CD4-positive, alpha-beta T cell treated with Interleukin-15 for 4 hours (primary cell): ENCODE measurements at places on chromosomes 1 and 21.
A peak's percentile ranks its signal among the peaks of the same experiment; 100 is the strongest.

- DNase-seq: no peak
Measured at GRCh38 chr1:235907187-235907896, 40.6 kb upstream of the LYST start.

DNA sequence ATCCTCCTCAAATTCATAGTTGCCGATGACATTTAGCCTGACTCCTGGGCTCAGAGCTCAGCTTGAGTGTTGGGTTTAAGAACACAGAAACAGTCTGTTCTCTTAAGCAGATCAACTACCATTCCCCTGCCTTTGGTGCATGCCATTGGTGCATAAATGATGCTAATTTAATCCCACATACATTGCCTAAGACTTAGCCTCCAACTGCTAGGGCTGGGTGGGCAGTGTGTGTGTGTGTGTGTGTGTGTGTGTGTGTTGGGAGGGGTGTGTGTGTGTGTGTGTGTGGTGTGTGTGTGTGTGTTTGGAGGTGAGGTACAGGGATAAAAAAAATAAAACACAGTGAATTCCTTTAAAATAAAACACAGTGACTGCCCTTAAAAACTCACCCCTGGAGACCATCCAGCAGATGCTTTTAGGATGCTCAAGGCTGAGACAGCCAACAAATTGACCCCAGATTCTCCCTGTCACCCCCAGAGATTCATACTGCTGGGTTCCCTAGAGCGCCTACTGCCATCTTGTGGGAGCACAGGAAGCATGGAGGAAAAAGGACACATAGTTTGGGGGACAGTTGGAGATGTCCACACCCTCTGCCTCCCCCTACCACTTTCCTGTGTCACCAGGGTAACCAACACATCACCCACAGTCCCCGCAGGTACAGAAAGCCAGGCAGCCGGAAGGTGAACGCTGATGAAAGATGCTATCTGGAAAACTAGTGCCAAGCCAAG lies 30.6 kb downstream of the KLHDC7A start:
- DNase-seq: no peak

GRCh38 chr1:199472978-199473377 lies 554.5 kb upstream of the NR5A2 start:
- DNase-seq: no peak

DNA sequence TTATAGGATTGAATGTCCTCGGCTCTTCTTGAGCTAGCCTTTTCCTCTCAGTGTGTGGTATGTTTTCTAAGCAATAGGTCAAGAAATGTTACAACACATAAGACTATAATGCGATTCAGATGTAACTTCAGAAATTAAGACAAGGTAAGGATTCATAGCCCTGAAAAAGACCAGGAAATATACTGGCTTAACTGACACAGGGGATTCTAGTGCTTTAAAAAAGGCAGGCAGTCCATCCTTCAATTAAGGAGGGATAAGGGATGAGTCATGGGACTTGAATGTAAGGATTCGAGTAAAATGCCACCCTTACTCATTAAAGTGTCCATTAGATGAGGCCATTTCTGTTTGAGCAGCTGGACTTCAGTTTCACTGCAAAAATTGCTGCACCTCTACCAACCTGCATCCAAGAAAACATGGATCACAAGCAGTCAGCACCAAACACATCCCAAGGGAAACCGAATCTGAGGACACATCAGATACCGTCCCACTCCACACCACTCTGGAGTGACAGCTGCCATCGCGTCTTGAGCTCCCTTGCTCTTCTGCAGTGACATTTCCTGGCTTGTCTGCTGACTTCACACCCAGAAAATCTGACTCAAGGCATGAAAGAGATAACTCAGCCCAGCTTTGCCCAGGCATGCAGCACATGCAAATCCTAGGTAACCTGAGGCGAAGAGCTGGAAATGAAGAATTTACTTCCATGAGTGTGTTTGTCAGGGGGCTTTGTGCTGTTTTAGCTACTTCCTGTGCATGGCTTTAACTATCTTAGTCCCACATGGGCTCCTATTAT lies 37.8 kb downstream of the NGF start:
- no peak for DNase-seq

GRCh38 chr1:211318576-211319280 lies 7.9 kb upstream of the TRAF5 start:
- no peak for DNase-seq

DNA sequence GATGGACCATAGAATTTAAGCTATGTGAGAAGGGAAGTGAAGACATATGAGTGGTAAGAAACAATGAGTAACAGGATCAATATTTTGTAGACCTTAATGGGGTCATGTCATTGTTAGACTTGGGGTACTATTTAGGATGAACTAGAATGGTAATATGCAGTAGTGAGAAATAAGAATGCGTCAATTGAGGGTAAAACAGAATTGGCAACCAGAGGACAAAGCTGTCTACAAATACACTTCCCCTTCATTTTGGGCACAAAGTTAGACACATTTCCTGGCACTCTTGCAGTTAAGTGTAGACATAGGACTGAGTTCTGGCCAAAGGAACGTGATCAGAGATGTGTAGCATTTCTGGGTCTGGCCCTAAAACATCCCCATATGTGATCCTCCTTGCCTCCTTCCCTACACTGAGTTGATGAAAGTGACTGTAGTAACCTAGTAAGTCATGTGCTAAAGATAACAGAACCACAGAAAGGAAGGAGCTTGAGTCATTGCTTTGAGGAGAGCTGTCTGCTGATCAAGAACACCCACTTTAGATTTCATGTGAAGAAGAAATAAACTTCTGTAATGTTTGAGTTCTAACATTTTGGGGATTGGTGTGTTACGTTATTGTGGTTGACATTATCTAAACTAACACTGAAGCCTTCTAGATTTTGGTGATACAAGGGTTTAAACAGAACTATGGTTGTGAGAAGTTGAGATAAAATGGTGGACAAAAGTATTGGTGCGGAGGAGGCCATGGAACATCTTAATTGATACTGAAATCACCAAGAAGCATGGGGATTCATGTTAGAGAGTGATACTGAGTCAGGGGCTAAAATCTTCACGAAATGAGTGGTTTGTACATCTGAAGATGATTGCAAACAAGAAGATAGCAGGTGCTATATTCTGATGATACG lies 41.7 kb downstream of the CD55 start:
- peak; percentile 39 for DNase-seq

DNA sequence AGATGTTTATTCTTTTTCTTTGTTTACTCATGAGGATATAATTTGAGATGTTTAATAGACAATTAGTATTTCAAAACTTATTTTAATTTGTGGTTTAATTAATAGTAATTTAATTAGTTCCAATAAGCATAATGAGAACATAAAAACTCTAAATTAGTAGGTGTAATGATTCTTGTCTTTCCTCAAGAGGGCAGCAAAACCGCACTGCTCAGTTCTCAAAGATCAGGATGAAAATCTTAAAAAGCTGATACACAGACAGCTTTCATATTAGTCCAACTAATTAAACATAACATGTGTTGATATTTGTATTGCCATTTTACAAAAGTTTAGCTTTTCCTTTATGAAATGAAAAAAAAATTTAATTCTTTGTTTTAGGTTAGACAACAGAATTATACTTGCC lies 106.7 kb upstream of the C21orf91 start:
- no peak for DNase-seq

DNA sequence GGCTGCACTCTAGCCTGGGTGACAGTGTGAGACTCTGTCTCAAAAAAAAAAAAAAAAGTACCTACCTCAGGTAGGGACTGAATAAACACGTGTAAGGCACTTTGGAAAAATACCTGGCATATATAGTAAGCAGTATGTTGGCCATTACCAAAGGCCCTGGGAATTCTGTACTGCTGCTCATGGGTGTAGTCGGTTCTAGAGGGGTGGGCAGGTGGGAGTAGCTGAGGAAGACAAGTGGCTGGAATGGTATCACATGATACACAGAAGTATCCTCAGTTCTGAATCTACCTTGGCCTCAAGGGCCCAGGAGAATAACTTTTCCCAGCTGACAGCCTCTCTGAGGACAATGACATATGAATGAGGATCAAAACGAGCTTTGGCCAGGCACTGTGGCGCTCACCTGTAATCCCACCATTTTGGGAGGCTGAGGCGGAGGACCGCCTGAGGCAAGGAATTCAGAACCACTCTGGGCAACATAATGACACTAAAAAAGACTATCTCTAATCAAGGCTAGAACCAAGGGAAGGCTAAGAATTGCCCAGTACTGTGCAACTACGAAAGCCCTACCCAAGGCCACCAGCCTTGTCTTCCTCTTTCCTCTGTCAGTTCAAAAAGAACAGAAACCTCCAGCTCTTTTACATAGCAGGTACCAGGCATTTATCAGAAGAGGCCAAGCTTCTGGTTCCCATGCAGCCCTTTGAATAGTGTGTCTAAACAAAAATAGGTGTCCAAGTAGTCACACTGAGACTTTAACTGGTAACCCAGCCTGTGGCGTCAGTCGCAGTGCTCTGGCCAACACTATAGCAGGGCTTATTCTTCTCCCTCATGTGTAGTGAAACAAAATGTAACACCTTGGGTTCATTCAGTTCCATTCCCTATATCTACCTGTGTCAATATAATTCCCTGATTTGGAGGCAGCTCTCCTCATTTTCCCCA lies 10.2 kb downstream of the MMACHC start:
- no peak for DNase-seq

- DNase-seq: no peak
Measured at GRCh38 chr1:29392036-29392435, 155.7 kb downstream of the PTPRU start.

DNA sequence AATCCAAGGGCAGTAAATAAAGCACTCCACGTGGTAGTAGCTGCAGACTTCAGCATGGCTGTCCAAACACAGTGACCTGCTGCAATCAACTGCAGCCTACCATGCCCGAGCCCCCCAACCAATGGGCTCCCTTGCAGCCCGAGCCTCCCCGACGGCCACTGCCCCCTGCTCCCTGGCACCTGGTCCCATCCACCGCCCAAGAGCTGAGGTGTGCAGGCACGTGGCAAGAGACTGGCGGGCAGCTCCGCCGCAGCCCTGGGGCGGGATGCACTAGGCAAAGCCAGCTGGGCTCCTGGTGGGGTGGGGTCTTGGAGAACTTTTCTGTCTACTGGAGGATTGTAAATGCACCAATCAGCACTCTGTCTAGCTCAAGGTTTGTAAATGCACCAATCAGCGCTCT lies 57.6 kb upstream of the RGS2 start:
- no peak for DNase-seq

DNA sequence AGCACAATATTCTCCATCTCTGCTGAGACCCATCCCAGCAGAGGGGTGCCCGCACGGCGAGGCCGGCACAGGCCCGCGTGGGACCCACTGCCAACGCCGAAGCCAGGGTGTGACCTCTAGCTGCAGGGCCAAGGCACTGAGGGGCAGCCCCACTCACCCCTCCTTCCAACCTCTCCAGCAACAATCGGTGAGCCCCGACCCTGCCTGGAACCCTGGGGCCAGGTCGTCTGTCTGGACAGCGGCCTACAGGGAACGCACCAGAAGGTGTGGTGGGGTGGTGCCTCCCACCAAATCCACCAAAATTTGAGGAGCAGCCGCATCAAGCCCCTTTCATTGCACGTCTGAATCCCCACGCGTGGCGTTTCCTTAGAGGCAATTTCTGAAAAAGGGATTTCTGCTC lies 63.0 kb upstream of the ADARB1 start:
- DNase-seq: no peak

GRCh38 chr21:38917043-38917774 lies 111.5 kb downstream of the ETS2 start:
- no peak for DNase-seq

- no peak for DNase-seq
Measured at GRCh38 chr1:110205156-110205555, 5.0 kb upstream of the KCNC4 start.

GRCh38 chr1:215210167-215210566 lies 127.6 kb downstream of the KCNK2 start:
- DNase-seq: no peak

DNA sequence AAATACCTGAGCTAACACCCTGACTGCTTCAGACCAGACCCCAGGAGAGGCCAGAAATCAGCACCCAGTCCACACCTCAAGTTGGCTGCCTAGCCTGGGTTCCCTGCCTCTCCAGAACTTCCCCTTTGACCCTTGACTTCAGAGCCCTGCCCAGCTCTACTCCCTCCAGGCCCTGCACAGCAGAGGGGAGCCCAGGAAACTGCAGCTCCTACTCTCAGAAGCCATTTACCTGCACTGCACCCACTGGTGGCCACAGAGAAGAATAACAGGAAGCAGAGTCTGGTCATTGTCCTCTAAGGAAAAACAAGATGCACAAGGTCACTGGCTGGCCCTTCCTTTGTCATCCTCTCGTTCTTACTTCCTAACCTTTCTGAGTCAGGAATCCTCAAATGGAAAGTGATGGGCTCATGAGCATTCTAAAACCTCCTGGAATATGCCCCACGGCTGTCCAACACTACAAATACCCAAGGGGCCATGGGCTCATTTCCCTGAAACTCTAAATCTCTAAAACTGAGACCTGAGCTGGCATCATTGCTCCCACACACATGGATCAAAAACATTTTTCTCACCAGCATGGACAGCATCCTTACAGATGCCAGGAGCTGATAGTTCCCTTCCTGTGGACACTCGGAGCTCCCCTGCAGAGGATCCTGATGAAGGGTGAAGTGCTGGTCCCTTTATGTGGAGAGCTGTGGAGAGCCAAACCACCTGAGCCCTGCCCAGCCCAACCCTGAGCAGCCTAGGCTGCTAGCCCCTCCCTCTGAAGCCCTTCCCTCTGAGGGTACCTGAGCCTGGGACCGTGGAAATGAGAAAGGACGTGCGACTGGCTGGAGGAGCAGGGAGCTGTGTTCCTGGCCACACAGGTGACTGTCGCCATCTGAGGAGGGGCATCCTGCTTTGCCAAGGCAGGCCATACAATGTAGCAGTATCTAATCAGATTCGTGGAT lies at the start of gene ITLN2:
Gene ITLN2 (minus strand): TSS at position 652 of the 947 bp plus-strand sequence. CDS start 68 bp downstream, at position 584.
- peak; percentile 37 for DNase-seq

- no peak for DNase-seq
Measured at GRCh38 chr1:5729636-5730145, 262.5 kb downstream of the NPHP4 start.

DNA sequence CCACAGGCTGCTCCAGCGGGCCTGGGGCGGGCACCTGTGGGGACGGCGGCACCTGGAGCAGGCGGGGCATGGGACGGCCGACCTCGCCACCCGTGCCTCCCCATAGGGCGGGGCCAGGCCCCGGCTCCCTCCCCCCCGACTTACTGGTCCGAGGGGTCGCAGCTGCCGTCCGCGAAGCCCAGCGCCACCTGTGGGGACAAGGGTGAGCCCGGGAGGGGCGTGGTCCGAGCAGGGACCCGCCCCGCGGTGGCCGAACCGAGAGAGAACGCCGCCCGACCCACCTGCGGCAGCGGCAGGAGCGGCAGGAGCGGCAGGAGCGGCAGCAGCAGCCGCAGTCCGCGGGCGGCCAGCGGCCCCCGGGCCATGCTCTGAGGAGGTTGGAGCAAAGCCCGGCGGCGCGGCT lies at the start of gene TMEM52:
Gene TMEM52 (minus strand): TSS at position 379 of the 403 bp plus-strand sequence. CDS start 14 bp downstream, at position 365.
- DNase-seq: no peak

DNA sequence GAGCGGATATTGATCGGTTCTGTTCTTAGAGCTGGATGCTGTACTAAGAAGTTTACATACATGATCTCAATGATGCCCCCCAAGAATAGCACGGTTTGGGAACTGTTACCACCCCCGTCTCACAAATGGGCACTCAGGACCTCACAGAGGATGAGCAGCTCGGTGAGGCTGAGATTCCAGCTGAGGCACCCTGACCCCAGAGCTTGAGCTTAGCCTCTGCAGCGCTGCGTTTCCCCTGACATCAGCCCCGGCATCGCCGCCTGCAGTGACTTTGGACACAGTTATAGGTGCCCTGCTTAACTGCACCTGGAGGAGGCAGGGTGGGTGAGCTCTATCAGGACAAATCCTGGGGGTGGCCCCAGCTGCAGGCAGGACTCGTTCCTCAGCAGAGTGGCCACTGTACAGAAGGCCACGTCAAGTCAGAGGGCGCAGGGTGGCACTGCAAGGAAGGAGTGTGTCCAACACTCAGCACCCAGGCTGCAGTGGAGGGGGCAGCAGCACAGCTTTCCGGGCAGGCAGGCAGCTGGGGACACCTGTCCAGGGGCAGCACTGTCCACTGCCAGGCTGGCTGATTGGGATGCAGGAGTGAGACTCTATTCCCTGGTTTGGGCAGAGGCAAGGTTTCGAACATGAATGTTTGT lies 65.8 kb upstream of the ABCG1 start:
- DNase-seq: no peak
